Fibroblast of pulmonary artery (primary cell): ENCODE measurements at places on chromosomes 6 and 20.

DNA sequence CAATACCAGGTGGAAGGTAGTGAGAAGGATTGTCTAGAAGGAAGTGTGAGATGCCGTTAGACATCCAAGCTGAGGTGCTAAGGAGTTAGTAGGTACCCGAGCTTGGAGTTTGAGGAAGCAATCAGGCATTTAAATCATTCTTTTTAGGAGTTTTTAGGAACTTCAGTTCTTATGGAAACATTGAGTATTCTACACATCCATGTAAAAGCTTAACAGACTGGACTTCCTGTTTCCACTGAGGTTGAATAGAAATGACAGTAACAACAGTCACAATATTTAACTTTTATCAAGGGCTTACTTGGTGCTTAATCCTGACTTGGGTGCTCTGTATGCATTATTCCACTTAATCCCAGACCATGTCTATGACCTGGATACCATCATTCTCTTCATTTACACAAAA is 136.4 kb downstream of the UST start:
- no peak for DNase-seq

DNA sequence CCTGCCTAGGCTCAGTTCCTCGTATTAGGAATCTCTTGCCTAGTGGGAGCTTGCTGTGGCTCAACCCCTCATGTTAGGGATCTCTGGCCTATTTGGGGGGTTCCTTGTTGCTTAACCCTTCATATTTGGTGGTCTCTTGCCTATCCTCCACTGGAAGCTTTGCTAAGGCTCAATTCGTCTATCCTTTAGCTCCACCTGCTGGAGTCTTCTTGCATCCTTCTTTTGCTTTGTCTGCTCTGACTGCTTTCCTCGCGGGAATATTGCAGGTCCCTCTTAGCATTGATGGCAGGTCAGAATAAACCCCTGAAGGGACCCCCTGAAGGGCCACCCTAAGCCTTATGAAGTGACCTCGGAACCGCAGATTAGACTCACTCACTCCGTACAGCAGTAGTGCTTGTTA is 203.0 kb upstream of the TBX18 start:
- DNase-seq = peak; percentile 81

GRCh38 chr6:125315548-125315947 is 13.8 kb upstream of the HDDC2 start:
- DNase-seq = no peak

GRCh38 chr6:73382462-73383113 is 12.0 kb upstream of the DDX43 start:
- DNase-seq = no peak

DNA sequence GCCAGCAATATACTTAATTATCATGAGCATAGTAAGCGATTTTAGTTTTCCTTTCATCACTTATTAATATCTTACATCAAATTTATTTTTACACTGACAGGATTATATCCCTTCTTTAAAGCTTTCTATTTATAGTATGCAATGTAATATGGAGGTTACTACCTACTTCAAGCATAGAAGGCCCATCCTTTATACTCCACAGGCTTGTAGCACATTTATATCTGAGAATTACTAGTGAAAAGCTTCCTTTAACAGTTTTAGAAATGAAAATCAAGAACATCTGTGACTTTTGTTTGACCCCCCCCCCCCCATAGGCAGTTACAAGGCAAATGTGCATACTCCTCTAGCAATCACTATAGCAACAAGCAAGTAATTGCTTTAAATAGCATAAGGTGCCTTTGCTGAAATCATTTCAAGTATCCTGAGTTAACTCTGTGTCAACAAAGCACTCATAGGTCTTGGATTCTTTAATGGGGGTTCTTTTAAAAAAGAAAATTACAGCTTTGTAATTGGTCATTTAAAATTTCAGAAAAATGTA is 917.7 kb downstream of the PHF3 start:
- no peak for DNase-seq

DNA sequence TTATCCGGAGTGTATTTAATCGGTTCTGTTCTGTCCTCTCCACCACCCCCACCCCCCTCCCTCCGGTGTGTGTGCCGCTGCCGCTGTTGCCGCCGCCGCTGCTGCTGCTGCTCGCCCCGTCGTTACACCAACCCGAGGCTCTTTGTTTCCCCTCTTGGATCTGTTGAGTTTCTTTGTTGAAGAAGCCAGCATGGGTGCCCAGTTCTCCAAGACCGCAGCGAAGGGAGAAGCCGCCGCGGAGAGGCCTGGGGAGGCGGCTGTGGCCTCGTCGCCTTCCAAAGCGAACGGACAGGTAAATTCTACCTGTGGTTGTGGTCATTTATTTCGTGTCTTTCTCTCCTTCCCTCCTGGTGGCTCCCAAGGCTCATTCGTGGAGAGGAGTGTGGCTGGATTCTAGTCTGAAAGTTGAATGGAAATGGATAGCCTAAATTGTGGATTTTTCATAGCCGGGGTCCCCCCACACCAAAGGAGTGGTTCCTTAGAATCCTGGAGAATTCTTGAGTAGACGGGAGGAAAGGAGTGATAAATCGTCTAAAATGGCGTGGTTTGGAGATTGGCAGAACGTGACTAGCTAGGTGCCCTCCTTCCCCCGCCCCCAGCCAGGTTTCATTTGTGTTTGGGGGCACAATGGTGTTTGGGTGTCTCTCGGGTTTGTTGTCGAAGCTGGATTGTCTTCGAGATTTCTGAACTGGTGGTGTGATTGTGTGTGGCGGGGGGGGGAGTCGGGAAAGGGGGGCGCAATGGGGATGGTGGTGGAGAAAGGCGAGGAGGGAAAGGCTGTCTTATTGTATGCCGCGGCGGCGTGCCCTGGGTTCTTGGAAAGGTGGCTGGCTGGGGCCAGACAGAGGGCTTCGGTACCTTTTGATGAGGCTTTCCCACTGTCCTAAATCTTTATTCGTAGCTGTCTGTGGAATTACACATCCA is 673 bp downstream of the MARCKS start:
- DNase-seq = peak; percentile 52

DNA sequence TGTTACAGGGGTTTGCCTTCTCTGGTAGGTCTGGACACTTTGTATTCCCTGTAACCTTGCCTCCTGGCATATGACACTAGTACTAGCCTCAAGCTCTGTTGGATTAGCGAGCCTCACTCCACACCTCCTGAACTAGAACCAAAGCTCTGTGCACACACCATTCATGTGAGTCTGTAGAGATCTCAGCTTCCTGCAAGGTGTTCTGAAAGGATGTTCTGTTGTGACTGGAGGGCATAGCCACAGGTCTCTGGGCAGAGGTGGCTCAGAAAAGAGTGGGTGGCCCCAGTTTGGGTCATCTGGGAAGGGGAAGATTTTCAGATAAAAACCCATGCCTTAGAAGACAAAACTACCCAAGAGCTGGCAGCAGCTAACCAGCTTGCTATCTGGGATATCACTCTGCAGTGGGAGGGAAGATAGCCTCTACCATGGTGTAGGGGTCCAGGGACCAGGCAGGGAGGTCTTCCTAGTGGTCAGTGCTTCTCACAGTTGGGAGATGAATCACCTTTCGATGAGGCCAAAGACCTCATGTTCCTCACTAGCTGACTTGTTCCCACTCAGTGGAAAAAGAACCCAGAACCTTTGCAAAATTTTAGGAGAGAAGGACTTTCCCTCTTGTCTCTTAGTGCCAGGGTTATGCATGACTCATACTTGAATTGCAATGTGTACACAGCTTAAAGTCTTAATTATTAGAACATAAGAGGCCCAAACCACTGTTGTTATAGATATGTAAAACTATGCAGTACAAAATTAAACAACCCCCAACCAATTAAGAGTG is 41.4 kb downstream of the HLA-F start:
- DNase-seq = no peak

- DNase-seq = no peak
These were observed 182.9 kb upstream of the ECI2 start for GRCh38 chr6:4318321-4318720.
